ENCODE measurements at places on chromosomes 1 and 21.

DNA sequence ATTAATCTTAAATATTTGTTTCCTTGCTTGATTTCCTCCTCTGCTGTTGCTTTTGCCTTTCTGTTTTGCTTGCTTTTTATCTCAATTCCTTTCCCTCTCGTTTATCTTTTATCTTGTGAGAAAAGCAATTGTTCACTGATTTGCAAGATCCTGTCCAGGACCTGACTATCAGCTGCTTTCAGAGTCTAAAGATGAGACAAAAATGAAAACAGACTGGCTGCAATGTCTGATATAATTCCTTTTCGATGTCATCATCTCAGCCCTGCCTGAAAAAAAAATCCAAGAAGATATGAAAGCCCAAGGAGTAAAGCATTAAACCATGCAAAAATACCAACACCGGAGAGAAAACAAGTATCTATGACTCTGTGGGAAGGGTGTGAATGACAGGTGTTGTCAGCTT, 225.5 kb downstream of the PATJ start:
- no peak for DNase-seq

- no peak for DNase-seq
Observed at GRCh38 chr1:64748706-64749105, 3.8 kb downstream of the RAVER2 start.

- DNase-seq, result no peak
Observed at GRCh38 chr1:22625262-22625925, 11.0 kb upstream of the C1QA start.

DNA sequence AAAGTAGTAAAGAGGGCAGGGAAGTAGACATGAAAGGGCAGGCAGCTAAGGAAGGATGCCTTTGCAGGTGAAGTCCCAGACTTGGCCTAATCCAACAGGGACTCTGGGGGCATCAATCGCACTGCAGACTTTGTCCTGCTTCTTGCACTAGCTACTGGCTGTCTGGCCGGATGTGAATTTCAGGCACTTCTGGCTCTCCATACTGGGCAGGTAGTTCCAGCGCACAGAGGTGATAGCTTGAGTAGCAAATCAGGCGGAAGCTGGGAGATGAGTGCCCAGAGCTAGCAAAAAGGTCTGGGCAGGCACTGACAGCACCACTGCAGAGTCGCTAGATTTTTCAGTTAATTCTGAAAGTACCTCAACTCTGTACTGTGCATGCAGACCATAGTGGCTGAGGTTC, 997 bp downstream of the RSPH1 start:
- no peak for DNase-seq

- DNase-seq, result peak; percentile 1
Observed at GRCh38 chr1:204736836-204737235, 51.3 kb upstream of the LRRN2 start.

GRCh38 chr21:35204850-35205541, 155.9 kb upstream of the RUNX1 start:
- DNase-seq, result peak; percentile 61

DNA sequence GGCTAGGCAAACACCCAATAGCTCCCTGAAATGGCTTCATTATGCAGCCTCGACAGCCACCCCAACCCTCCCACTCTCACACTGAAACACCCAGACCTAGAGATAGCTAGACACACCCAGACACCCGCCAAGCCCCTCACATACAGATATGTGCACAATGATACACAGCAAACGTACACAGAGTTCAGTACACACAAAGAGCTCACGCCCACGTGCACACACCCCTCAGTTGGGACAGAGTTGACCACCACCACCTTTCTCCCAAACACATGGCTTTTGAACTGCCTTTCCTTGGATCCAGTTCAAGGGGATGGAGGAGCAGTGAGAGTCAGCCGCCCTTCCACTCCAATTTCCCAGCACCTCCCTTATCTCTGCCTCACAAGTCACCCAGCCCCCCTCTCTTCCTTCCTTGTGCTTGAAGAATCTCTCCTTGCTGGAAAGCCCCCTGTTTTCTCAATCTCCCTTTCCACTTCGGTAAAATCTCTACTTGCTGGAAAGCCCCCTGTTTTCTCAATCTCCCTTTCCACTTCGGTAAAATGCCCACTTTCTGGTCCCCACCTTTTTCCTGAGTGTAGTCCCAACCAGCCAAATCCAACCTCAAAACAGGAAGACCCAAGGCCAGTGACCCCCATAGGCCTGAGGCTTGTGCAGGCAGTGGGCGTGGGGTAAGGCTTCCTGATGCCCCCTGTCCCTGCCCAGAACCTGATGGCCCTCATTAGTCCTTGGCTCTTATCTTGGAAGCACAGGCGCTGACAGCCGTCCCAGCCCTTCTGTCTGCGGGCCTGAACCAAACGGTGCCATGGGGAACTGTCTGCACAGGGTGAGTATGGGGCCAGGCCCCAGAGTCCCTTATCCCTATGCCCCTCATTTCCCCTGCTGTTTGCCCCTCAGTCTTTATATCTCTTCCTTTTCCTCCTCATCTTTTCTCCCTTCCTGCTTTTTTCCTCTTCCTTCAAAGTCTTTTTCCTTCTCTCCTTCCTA, at the start of gene ACKR1:
ACKR1 (plus strand) TSS at position 715 of the 981 bp plus-strand sequence; CDS start at position 800, 85 bp downstream.
- no peak for DNase-seq

DNA sequence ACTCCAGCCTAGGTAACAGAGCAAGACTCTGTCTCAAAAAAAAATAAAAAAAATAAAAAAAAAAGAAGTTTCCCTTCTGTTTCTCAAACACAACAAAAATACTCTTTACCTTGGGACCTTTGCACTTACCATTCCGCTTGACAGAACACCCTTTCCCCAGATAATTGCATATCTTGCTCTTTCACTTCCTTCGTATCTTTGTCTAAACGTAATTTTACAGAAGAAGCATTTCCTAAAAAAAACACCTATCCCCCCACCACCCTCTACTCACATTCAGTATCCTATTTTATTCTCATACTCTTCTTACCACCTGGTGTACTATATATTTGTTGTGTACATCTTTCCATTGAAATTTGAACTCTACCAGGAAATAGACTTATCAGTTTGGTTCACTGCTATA, 32.7 kb downstream of the ASH1L start:
- no peak for DNase-seq

- no peak for DNase-seq
Observed at GRCh38 chr1:70509996-70510876, 99.2 kb downstream of the CTH start.

DNA sequence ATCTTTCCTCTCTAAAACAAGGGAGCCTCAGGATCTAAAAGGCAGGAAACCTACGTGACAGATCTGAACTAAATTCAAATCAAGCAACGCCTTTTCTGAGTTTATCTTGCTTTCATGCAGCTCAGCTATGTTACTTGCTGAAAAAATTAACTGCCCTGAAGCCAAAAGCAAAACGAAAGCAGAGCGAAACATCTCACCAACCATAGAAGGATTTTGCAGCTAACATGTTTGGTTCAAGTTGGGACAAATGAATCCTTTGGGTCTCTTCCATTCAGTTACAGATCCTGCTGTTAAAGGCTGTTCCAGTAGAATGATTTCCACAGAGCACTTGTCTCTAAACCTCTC, 482 bp downstream of the SLC2A5 start:
- DNase-seq, result no peak

- no peak for DNase-seq
Observed at GRCh38 chr1:185973645-185974044, 239.5 kb downstream of the HMCN1 start.

- DNase-seq, result no peak
Observed at GRCh38 chr1:246724731-246725095, 504 bp downstream of the SCCPDH start.

DNA sequence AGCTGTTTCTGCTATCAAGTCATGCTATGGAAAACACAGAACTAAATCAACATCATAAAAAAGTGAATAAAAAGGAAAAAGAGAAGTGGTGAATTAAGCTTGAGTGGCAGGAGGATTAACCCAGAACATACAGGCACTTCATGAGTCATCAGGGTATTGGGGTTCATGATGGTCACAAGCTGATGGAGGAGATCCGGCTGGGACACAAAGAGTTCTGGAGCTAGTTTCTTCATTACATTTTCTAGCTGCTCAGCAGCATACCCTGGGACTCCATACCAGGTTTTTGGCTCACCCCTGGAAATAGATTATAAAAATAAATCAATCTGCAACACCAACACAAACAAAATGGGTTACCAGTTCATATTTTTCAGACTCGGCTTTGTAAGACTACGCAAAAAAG, 42.5 kb upstream of the SYT2 start:
- no peak for DNase-seq

DNA sequence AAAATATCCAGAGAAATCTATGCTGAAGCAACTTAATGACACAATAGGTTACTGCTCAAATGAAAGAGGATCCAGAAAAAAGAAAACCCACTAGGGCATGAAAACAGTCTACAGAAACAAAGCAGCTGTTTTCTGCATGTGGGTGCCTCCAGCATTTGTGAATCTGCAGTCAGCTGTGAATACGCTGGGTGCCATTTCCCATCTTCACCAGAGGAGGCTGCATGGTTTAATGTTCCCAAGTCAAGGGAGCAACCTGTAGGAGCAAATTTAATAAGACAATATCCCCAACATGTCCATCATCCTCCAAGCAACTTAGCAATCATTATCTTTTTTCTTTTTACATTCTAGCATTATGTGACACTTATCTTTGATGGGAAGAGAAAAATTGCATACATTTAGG, 396.6 kb downstream of the BRINP2 start:
- no peak for DNase-seq

DNA sequence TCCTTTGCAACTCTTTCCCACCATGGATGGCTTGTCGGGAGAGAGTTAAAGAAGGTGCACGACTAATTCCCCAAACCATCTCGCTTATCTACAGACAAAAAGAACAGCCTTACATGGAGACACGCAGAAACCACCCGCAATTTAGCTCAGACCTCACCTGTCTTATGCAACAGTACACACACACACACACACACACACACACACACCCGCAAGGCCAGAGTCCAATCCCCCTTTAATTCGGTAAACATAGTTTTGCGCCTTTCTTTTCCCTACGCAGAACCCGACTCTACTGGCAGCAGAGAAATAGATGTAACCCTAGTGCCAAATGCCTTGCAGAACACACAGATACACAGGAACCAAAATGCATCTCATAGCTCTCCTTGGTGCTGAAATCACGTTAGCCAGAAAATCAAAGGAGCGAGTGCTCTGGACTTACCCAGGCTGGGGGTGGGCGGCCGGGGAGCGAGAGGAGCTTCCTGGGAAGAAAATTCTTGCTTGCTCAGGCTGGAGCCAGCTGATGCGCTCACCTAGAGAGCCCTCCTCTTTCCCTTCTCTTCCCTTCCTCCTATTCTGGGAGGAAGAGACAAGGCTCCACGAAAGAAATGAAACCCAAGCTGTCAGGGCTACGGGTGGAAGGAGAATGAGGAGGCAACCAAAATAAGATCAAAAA, 470 bp downstream of the TNR start:
- no peak for DNase-seq

- no peak for DNase-seq
Observed at GRCh38 chr1:8249838-8250237, 68.1 kb upstream of the SLC45A1 start.

DNA sequence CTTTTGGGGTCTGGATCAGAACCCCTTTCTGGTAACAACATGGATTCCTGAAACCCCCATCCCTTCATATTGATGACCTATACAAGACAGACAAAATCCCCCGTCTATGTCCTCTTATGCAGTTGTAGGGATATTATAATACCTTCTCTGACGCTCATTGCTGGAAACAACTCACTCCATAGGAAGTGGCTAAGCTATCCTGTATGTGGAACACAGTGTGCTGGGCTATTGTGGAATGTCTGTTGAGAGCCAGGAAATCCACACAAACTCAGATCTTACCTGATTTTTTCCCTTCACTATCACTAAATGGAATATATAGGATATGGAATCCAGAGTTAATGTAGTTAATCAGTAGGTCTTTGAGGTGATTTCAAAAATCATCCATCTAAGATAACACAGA, 17.7 kb upstream of the PIK3R3 start:
- DNase-seq, result no peak

GRCh38 chr1:171961861-171962260, 120.6 kb downstream of the DNM3 start:
- no peak for DNase-seq

DNA sequence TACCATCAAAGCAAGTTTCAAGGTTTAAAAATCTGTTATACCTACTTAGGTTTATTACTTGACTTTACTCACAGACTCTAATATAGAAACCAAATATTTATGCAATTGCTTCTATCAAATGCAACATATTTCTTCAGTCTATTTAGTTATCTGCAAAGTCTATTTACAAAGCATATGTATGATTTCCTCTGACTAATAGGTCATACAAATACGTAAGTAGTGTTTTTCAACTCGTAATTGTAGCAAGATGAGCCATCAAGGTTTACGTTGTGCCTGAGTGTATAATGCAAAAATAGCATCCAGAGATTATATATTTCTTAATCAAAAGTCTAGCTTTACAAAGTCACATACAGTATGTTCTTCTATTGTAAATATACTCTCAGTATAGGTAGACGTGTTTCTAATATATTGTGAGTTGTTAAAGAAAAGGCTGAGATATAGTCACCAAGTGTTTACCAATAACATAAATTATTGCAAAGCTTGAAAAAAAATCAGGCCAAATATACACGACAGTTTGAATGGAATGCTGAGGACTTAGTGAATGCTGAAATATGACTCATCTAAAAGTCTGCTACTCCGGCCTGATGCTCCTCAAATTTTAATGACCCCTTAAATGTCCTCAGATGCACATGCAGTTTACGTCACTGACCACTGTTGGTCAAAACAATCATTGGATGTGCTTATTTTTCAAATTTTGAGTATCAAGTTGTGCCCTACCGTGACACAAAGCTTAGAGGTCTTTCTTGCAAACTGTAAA, 48.4 kb downstream of the ADAMTS5 start:
- no peak for DNase-seq

GRCh38 chr1:19754482-19754881, 45.2 kb downstream of the TMCO4 start:
- no peak for DNase-seq

Data from activated T-cell treated with anti-CD3 and anti-CD28 coated beads, Interleukin-2, amount 50 U/mL, for 48 hours (primary cell).